ENCODE measurements at places on chromosomes 2 and 18.

DNA sequence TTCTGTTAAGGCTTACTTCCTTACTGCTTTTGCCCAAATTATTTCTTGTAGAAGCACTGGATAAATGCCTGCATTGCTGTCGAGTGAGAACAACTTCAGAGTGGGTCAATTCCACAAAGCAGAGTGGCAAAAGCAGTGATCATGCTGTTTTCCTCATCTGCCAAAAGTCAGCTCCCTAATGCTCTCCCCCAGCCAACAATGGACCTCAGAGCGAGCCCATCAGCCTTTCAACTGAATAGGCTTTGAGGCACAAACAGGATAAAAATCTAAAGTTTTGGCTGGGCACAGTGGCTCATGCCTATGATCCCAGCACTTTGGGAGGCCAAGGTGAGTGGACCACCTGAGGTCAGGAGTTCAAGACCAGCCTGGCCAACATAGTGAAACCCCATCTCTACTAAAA, 222.7 kb downstream of the TCF4 start:
- no peak for DNase-seq

GRCh38 chr2:218259099-218259961, 1.5 kb upstream of the GPBAR1 start:
- DNase-seq: no peak

DNA sequence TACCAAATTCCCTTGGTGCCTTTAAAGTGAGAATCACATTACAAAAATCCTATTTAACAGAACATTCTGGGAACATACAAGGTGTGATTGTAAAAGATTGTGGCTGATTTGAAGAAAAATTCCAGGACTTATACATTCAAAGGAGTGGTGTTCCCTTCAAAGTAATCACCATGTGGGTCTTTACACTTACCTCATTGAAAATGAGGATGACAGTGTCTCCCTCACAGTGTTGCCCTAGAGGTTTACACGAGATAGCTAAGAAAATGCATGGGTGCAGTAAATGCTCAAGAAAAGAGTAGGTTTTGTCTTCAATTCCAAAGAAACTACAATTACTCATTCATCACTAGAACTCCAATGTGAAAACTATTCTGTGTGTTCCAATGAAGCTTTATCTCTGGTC, 331.5 kb downstream of the SLC4A3 start:
- no peak for DNase-seq

GRCh38 chr18:79870301-79871025, 72.7 kb downstream of the KCNG2 start:
- DNase-seq: peak; percentile 1

- no peak for DNase-seq
These were observed 124.0 kb downstream of the MDH1 start for GRCh38 chr2:63712748-63713147.

DNA sequence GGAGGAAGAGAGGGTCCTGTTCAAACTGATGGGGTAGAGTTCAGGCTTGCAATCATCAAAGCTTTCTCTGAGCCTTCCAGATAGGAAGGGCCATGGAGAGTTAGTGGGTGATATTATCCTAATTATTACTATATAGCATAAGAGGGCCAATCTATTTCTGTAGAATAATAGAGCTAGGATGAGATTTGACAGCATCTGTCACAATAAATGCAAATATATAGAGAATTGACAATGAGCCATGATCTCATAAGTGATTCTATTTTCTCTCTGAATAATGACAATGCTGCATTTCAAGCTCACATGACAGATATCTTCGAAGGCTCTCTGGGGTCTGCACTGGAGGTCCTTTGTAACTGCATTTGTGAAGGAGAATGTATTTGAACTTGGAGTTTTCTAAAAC, 521.9 kb upstream of the CELF4 start:
- no peak for DNase-seq

- DNase-seq: no peak
These were observed 52.5 kb downstream of the FECH start for GRCh38 chr18:57533868-57534510.

GRCh38 chr2:156329031-156329926, 3.2 kb downstream of the NR4A2 start:
- no peak for DNase-seq

DNA sequence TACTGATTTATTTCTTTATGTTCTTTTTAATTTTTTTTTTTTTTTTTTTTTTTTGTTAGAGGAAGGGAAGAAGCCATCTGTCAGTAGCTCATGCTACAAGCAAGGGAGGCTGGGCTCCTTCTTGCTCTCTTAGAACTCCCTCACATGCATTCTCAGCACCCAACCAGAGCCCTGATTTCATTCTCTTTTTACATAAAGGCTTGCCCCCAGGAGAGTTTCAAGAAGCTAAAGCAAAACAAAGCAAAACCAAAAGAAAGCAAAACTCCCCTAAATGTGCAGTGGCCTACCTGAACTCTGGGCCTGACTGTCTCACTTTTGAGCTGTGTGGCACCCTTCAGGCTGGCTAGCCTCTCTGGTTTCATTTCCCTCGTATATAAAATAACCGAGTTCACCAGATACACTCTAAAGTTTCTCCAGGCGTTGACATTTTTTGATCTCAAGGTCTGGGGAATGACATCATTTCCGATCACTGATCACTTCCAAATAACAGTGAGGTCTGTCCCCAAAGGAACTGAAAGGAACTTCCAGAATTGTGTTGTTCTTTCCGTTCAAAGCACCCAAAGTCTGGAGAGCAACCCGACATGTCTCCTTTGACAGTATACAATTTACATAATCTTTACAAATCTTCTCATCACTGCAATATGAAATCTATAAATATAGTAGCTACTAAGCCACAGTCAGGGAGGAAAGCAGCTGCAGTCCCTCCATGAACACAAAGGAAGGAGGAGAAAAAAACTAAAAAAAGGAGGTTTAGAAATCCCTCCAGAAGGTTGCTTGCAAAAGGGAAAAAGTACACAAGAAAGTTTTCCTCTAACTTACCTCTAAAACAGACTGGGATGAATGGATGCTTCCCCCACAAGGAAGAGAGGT, 145.6 kb upstream of the NCK2 start:
- no peak for DNase-seq

GRCh38 chr2:168552450-168552856, 96.4 kb downstream of the CERS6 start:
- peak; percentile 51 for DNase-seq

DNA sequence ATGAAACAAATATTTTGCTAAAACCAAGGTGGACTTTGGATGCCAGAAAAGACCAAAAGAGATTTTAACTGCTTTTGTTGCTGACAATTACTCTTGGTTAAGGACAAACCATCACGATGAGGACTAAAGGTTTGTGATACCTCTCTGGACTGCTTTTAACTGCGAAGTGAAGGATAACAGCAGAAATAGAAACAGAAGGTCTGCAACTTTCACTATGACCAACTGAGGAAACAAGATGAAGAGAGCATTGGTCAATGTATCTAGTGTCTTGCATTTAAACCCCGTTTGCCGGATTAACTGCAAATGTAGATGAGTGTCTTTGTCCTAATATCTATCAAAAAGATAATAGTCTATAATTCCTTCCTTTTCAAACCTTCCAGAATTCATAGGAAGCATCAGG, 541.7 kb downstream of the ERBB4 start:
- no peak for DNase-seq

DNA sequence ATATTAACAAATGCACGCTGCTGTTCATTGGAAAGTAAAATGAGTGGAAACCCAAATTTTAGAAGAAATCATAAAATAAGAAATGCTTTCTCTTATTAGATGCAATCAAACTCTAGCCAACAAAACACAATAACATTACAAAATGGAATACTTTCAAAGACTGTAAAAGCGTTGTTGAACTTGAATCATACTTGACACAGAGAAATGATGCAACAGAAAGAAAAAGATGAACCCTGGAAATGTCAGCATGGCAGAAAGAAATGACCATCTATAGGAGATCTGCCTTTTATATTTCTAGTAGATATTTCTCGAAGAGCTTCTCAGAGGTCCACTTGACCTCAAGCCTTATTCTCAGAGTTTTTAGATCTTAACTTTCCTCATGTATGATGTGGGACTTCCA, 170.6 kb upstream of the MEIS1 start:
- no peak for DNase-seq

GRCh38 chr18:49073437-49073836, 122.7 kb upstream of the SMAD7 start:
- no peak for DNase-seq

GRCh38 chr2:137809837-137810236, 154.4 kb upstream of the HNMT start:
- no peak for DNase-seq

- no peak for DNase-seq
These were observed 12.7 kb downstream of the ABI2 start for GRCh38 chr2:203340791-203341487.

DNA sequence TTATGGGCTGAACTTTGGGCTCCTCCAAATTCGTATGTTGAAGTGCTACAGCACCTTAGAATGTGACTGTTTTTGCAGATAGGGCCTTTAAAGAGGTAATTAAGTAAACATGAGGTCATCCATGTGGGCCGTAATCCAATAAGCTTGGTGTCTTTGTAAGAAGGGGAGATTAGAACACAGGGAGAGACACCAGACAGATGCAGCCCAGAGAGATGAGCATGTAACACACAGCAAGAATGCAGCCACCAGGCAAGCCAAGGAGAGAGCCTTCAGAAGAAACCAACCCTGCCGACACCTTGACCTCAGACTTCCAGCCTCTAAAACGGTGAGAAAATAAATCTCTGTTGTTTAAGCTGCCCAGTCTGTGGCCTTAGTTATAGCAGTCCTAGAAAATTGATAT, 74.3 kb downstream of the HRH4 start:
- no peak for DNase-seq

DNA sequence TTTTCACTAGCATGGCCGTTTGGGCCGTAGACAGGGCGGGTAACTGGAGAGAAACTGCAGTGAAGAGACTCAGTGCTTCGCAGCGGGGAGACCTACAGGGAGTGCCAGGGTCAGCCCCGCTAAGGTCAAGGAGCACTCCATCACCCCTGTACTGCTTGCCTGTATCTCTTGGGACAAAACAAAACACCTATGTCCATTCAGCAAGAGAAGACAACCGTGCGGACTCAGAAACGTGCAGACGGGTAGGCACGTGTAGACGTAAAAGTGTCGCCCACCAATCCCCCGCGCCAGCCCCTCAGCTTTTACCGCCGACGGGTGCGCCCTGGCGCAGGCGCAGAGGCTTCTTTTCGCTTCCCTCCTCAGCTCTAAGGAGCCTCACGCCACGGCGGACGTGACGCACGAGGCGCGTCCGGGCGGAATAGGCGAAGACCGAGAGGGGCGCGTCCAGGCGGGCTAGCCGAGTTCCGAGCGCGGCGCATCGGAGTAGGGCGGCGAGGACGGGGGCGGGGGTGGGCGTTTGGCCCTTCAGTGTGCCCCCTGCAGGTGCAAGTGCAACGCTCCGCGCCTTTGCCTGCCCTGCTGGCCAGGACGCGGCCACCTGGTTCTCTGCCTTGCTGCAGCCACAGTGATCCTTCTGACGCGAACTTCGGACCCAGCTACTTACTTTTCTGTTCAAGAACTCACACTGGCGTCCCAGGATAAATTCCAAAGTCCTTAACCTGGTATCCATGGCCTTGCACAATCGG, 3.3 kb upstream of the SOS1 start:
- DNase-seq: peak; percentile 99

DNA sequence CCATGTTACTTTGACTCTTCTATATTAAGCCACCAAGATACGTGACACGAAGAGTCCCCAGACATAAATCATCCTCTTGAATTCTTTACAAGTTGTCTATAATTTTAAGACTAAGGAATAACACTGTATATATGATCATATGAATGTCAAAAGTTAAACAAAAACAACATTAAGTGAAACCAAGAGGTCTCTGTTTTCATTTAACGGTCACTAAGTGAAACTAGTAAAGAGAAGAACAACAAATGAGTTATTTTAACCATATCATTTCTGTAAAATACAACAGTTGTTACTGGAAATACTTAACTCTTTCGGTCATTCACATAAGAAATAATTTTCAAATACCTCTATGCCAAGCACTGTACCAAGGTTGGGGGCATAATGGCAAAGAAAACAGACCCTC, 45.7 kb upstream of the STK17B start:
- no peak for DNase-seq

DNA sequence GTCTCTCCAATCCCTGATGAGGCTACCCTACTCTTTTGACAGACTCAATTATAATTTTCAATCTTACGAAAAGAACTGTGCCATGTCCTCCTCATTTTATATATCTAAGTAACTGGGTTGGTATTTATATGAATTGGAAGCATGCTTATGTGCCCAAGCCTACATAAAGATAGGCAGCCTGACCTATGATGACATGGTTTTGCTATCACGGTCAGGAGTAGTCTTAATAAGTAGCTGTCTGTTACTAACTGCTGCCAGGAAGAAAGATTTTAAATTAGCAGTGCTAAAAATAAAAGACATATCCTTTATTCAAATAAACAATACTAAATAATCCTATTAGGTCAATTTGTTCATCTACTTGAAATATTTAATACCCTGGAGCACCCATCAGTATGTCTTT, 102.0 kb upstream of the DTNA start:
- DNase-seq: no peak

DNA sequence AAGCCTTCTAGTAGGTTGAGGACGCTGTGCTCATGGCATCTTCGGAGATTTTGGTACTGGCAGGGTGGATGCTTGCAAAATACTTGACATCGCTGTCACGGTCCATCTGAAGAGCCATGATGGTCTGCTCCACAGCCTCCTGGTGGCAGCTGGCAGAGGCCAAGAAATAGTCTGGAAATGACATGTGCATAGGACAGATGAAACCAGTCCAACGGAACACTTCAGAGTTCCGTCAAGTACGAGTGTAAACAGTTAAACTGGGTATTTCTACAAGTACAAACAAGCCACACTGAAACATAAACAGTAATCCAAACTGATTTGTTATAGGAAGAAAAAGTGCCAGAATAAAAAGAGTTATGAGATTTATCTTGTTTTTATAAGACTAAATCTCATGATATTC, 66.6 kb downstream of the PPP4R1 start:
- DNase-seq: peak; percentile 26

- DNase-seq: no peak
These were observed 102.3 kb upstream of the ZNF521 start for GRCh38 chr18:25454270-25454659.

- DNase-seq: no peak
These were observed 25.9 kb downstream of the THAP4 start for GRCh38 chr2:241611062-241611461.

- no peak for DNase-seq
These were observed 13.6 kb upstream of the NARS1 start for GRCh38 chr18:57635003-57635822.

GRCh38 chr2:14633061-14633460, 544 bp downstream of the LRATD1 start:
- DNase-seq: no peak

DNA sequence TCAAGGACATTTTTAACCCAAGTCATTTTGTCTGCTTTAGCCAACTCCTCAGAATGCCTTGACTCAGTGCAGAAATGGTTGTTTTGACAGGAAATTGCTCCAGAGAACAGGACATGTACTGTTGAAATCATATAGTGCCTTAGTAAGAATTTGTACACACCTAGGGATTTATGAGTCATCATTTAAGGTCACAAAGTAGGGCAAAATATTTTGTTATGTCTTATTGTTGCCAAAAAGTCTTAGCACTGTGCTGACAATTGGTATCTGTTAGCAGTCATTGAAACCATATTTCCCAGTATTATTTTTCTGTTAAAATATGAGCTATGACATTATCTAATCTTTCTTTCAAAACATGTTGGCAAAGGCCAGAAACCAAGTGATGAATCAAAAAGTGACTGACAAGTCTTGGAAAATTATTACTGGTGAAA, 104.5 kb downstream of the OSBPL6 start:
- DNase-seq: no peak

- no peak for DNase-seq
These were observed 618 bp downstream of the POLR2D start for GRCh38 chr2:127857265-127857808.

- no peak for DNase-seq
These were observed 201.8 kb upstream of the FN1 start for GRCh38 chr2:215637651-215638050.

- DNase-seq: no peak
These were observed 182.4 kb downstream of the ALPK2 start for GRCh38 chr18:58446391-58447060.
